ENCODE measurements at places on chromosomes 4 and X. TPM values are rescaled to one million over a fixed set of nuclear protein-coding genes. Genes with fewer than 3 reads are reported as not detected.

DNA sequence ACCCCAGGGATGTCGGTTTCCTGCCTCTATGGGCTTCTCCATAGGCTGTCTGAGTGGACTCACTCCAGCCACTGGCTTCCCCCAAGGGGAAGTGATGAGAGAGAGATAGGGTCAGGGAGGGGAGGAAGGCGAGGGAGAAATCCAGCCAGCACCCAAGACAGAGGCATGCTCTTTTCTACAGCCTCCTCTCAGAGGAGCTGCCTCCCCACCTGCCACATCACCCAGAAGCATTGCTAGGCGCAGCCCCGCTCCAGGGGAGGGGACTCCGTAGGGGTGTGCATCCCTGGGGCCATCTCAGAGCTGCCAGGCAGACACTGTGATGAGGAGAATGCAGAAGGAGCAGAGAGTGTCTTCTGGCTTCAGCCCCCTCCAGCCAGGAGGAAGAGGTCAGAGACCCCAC is 109.5 kb upstream of the NKX1-1 start:
- DNase-seq, result no peak

DNA sequence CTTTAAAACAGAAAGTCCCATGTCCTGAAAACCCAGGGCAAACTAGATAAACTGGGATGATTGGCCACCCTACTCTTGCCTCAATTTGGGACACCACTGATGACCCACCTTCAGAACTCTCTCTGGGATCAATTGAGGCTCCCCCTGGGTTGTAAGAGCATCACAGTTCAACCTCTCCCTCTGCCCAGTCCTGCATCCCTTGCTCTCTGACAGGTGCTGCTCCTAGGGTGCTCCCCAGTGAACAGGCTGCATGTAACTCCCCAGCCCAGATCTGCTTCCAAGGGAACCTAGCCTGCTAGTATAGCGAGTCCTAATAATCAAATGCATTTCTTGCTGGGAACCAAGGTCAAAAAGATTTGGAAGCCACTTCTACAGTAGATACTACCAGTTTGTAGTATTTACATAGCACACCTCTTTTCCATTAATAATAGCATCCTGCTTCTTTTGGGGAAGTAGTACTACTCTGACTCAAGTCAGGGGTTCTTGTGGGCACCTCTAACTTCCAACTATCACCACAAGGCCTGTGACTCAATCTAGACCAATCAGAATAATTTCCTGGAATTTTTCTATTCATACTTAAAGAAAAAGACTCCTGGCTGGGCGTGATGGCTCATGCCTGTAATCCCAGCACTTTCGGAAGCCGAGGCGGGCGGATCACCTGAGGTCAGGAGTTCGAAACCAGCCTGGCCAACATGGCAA is 42.1 kb upstream of the SPINK2 start:
- no peak for DNase-seq

DNA sequence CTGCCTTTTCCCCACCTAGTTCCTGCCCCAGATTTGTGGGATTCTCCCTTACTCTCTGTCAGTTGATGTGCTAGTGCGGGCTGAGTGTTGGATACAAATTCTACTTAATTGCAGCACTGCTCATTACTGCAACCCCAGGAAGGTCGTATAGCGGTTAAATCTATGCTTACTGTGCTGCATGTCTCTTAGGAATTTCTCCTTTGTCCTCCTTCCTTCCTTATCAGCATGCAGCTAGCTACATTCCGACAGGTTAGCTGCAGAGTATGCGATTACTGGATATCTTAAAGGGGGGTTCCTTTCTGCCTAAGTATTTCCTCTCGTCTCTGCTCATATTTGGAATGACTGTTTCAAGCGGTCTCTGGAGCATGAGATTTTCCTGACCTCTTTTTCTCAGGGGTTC is 662.8 kb downstream of the TLL1 start:
- DNase-seq, result no peak

GRCh38 chrX:42720209-42720608 is 57.8 kb downstream of the PPP1R2C start:
- no peak for DNase-seq

DNA sequence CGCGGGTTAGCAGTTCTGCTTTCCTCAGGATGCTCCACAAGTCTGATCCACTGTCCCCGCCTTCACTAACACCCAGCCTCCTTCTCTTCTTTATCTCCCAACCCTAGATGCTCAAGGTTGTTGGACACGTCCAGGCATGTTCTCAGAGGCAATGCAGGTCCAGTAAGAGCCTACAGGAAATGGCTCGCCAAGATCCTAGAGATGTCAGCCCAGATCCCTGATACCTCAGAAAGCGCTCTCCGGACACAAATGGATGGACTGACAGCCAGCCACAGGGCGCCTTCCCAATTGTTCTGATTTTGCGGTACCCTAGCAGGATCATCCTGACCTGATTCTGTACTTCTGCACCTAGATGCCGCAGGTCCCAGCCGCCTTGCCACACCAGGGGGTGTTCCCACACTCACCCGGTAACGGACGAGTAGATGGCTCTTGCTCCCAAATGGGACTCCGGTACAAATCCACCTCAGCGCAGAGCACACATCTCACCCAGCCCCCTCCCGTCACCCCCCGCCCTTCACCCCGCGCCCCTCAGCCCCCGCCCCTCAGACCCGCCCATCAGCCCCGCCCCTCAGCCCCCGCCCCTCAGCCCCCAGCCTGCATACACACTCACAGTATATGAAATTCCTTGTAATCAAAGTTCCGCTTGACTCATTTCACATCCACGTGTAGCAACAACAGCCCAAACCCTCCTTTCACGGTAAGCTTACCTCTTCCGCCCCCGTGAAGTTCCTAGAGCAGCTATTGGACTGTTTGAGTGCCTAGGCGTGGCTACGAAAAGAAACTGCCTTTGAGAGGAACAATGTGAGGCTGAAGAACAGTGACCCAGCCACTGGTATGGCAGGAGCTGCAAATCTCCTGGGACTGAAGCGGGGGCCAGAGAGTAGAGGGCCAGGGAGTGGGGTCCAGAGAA is at the start of gene EDA2R:
Gene EDA2R (minus strand): TSS at position 488 of the 910 bp plus-strand sequence. CDS start 23,058 bp downstream, outside the sequence.
- peak; percentile 16 for DNase-seq

GRCh38 chr4:160375772-160376452 is 1273.0 kb downstream of the RAPGEF2 start:
- DNase-seq, result no peak

- DNase-seq, result no peak
These were observed 71.0 kb downstream of the RELL1 start for GRCh38 chr4:37615059-37615719.

GRCh38 chrX:129958083-129958465 is 24.4 kb upstream of the BCORL1 start:
- no peak for DNase-seq

DNA sequence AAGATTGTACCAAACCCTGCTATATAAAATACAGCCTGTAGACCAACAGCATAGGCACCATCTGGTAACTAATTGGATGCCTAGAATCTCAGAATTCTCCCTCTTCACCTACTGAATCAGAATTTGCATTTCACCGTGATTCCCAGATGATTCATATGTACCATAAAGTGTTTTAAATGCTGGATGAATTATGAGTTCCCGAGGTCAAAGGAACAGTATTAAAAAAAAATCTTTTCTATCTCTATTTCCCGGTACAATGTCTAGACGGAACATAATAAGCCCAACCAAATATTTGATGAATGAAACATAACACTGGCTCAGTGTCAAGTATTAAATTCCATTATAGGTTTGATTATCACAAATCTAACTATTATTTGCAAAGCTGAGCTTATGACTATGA is 280.0 kb downstream of the ANKRD50 start:
- DNase-seq, result peak; percentile 86

GRCh38 chr4:138182838-138183426 is 59.2 kb downstream of the SLC7A11 start:
- peak; percentile 87 for DNase-seq

DNA sequence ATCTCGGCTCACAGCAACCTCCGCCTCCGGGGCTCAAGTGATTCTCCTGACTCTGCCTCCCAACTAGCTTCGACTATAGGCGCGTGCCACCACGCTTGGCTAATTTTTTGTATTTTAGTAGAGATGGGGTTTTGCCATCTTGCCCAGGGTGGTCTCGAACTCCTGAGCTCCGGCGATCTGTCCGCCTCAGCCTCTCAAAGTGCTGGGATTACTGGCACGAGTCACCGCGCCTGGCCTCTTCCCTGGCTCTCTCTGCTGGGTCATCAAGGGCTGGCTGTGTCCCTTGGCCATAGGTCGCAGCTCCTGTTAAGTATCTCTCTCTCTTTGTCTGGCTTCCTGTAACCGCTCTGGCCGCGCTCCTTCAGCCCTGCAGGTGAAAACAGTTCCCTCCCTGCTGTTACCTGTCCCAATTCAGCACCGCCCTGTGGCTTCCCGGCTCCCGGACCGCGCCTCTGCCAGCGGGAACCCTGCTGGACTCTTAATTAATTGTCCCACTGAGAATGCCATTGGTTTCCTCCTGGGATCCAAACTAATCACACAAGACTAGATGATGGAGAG is 1.3 kb upstream of the RGS12 start:
- DNase-seq, result no peak

- no peak for DNase-seq
These were observed 1722.1 kb upstream of the PCDH10 start for GRCh38 chr4:131427000-131427399.

GRCh38 chr4:82551734-82552133 is 10.1 kb downstream of the TMEM150C start:
- no peak for DNase-seq

DNA sequence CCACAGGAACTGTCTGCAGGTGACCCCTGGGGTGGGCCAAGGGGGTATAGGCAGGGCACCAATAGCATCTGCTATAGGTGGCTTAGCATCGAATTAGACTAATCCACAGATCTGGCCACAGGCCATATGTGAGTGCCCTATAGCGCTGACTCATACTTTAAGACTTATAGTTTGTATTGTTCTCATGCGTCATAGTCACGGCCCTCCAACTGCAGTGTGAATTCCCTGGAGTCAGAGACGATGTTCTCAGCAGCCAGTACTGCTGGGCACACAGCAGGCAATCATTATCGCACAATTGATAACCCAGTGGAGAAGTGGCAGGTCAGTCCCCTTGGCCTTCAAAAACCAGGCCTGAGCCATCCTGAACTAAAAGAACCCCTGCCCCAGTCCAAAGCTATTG is 58.1 kb downstream of the ADGRG2 start:
- no peak for DNase-seq

GRCh38 chr4:36651253-36651652 is 369.8 kb downstream of the DTHD1 start:
- no peak for DNase-seq

DNA sequence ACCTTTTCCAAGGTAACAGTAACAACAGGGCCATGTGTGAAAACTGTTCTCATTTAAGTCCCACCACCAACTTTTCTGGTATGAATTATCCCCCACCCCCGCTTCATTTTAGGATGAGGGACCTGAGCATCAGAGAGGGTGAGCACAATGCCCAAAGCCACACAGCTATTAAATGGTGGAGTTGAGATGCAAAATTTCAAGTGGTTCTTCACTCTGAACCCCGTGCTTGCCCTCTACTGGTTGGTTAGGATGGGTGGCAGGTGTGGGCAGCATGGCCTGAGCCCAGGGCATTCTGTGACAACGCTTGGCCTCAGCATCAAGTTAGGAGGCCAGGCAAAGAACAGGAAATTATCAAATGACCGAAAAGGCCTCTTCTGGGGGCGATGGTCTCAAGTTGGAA is 33.5 kb downstream of the MED28 start:
- no peak for DNase-seq

GRCh38 chrX:1325515-1326116 is 11.0 kb upstream of the IL3RA start:
- DNase-seq, result no peak

GRCh38 chr4:47784222-47784621 is 53.6 kb downstream of the CORIN start:
- DNase-seq, result peak; percentile 65

GRCh38 chrX:20522420-20522819 is 255.7 kb upstream of the RPS6KA3 start:
- no peak for DNase-seq

- peak; percentile 57 for DNase-seq
These were observed 714.2 kb downstream of the RPA4 start for GRCh38 chrX:97597954-97598353.

DNA sequence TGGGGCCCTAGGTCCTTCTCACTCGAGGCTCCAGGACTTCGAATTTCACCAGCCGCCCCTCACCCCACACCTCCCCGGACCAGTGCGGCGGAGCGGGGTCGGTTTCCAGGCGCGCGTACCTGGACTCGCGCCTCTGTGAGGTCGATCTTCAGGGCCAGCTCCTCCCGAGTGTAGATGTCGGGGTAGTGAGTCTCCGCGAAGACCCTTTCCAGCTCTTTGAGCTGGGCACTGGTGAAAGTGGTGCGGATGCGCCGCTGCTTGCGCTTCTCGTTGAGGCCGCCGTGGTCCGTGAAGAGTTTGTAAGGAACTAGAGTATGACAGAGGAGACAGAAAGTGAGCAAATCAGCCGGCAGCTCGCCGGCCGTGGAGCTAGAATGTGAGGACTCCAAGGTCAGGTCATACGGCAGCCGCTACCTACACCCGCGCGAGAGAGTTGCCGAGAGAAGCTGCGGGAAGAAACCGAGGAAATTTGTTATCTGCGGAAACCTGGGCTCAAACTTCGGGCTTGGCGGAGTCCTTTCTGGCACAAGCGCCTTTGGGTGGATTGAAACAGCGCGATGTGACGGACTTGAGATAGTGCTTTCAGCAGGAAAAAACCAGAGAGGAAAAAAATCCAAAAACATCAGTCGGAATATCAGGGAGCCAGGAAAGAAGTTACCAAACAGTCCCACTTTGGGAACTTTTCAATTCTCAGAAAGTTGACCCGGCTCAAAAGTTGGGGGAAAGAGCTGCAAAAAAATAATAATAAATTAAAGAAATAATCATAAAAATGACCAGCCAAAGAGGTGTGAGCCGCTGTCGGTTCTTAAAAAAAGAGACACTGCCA is 1.1 kb downstream of the PHOX2B start:
- no peak for DNase-seq

DNA sequence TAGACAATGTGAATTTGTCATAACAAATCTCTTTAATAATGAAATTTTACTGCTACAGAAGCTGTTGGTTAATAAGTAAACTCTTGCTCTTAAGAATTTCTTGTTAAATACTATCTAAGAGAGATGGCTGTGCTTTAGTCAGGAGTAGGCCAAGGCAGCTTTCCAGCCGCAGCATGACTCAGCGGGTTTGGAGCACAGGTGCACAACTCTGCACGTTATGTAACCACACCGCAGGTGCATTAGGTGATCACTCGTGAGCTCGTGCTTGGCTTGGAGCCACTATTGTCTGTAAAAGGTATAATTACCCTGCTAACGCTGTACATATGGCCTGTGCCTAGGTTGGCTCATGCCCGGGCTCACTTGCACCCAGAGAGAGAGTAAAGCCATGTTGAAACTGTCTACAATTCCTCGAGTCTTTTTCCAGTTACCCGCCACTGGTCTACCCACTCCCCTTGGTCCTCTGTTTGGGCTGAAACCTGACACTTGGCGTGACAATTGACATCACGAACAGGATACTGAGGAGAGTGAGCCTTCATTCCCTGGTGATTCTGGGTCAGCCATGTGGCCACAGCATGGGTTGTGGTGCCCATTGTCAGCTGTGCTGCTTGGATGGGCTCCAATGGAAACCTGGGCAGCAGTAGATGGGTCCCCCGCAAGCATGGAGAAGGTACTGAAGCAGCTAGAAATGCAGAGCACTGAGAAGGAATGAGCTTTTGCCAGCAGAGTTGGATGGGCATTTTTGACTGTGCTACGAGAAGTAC is 18.4 kb upstream of the ANAPC4 start:
- DNase-seq, result no peak

SPANXN4 gene
- total RNA-seq, result not detected

GLOD5 gene
- not detected for total RNA-seq

GTPBP6 gene
- 49.9 TPM for total RNA-seq

MTTP gene
- total RNA-seq, result 0.23 TPM

KLF8 gene
- total RNA-seq, result 0.37 TPM

CENPE gene
- 39.1 TPM for total RNA-seq

FAM9C gene
- not detected for total RNA-seq

CFP gene
- total RNA-seq, result 0.85 TPM

WAS gene
- total RNA-seq, result 0.09 TPM

CNKSR2 gene
- 0.17 TPM for total RNA-seq

RIPPLY1 gene
- total RNA-seq, result not detected

USP51 gene
- 1.9 TPM for total RNA-seq

DGKK gene
- total RNA-seq, result not detected

Measured in dermis blood vessel endothelial cell (primary cell).